ENCODE measurements at places on chromosomes 5 and 9.

GRCh38 chr5:173029499-173029921, 26.6 kb upstream of the CREBRF start:
- DNase-seq, result no peak

GRCh38 chr5:94748212-94748611, 129.7 kb downstream of the SLF1 start:
- no peak for DNase-seq

- no peak for DNase-seq
Observed at GRCh38 chr5:82639393-82640144, 361.4 kb upstream of the RPS23 start.

DNA sequence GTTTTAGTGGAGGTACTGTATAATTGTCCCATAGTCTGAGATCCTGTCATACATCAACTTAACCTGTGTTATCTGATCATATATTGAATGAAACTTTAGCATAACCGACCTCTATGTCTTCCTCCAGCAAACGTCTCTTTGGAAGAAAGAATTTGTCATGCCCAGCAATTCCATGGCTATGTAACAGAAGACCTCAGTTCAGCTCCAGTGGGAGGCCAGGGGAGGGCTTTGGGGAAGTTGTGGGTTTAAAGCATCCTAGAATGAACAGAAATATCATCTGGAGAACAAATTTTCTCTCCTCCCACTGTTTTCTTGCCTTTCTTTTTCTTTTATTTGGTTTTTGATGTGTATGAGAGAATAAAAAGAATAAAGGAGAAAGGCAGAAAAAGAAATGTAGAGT, 164.5 kb downstream of the GAS1 start:
- no peak for DNase-seq

- no peak for DNase-seq
Observed at GRCh38 chr5:133163839-133164238, 112.0 kb downstream of the HSPA4 start.

- DNase-seq, result no peak
Observed at GRCh38 chr5:168123631-168124528, 167.6 kb upstream of the WWC1 start.

DNA sequence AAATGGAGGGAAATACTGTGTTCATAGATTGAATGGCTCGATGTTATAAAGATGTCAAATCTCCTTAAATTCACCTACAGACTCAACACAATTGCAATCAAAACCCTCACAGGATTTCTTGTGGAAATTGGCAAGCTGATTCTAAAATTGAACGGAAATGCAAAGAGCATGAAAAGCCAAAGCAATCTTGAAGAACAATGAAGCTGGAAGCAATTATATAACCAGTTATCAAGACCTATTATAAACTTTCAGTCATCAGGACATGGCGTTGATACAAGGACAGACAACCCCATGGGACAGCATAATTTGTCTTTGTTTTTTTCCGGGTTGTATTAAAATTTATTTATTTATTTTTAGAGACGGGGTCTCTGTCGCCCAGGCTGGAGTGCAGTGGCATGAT, 53.5 kb upstream of the OTULINL start:
- DNase-seq, result no peak

DNA sequence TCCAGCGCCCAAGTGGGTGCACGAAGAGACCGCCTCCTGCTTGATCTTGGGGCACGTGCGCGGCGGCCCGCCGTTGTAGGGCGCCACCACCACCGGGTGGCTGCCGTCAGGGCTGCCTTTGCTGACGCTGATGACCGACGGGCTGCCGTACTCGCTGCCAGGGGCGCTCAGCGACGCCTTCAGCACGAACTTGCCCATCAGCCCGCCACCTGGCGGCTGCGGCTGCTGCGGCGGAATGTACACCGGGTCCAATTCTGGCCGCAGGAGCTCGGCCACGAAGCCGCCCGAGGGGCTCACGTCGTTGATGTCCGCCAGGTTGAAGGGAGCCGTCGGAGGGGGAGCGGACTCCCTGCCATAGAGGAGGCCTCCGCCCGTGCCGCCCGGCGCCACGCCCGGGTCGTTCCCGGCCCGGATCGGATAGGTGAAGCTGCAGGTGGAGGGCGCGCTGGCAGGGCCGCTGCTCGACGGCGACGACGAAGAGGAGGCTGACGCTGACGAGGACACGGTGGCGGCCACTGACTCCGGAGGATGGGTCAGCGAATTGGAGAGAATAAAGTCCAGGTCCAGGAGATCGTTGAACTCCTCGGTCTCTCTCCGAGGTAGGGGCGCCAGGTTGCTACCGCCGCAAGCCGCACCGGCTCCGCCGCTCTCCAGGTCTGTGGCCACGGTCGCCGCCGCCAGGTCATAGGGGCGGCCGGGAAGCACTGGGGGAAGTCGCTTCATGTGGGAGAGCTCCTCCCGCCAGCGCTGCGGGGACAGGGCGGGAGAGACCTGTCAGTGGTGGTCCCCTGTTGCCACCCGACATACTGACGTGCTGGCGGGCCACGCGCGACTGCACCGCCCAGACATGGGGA, 1.8 kb downstream of the KLF4 start:
- no peak for DNase-seq
